Natural killer cell (primary cell): ENCODE measurements at places on chromosomes 13 and 19.

DNA sequence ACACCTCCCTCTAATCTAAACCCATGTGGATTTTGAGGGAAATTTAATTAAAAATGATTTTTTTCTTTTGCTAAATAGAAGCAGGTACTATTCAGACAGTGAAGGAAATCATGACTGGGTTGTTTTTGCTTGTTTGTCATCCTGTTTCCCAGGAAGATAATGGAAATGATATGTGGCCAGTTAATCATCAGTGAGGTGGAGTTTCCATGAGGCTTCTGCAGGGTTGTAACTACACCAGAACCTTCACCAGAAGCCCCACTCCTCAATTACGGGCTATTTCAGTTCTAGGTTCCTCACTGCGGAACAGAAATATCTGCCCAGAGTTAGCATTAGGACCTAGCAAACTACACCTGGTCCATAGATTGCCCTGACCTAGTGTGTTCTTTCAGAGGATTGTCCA is 394.0 kb downstream of the DLEU7 start:
- peaks cover 7% of the 10 kb centered on the region for H3K4me1 ChIP-seq
- no peaks in the 10 kb centered on the region for H3K36me3 ChIP-seq
- H3K4me3 ChIP-seq: no peak overlapping the region

GRCh38 chr19:30521937-30522336 is 149.8 kb downstream of the ZNF536 start:
- H3K4me1 ChIP-seq: no peaks in the 10 kb centered on the region
- no peak overlapping the region for H3K4me3 ChIP-seq
- H3K36me3 ChIP-seq: no peaks in the 10 kb centered on the region
- H3K27ac ChIP-seq: no peak overlapping the region
- no peak for DNase-seq

DNA sequence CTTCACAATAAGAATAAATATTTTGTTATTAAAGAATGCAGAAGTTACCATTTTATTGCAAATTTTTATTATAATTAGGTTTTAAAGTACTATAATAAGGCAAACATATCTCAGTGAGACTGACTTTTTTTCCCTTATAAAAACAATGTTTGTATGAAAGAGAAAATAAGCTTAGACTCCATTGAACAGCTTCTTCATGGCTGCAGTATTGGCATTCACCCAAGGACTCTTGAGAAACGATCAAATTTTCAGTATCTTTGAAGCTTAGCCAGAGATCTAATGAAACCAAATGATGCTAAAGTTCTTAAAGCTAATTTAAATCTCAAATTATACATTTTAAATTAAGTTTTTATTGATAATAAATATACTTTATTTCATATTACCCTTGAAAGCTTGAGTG is 128.3 kb downstream of the GGACT start:
- no peaks in the 10 kb centered on the region for H3K27me3 ChIP-seq
- H3K4me3 ChIP-seq: no peak overlapping the region
- H3K36me3 ChIP-seq: no peaks in the 10 kb centered on the region
- H3K27ac ChIP-seq: no peak overlapping the region

GRCh38 chr13:91817250-91817649 is 418.8 kb downstream of the GPC5 start:
- no peak overlapping the region for H3K4me3 ChIP-seq
- H3K4me1 ChIP-seq: no peaks in the 10 kb centered on the region
- no peaks in the 10 kb centered on the region for H3K27me3 ChIP-seq
- no peak for DNase-seq
- H3K36me3 ChIP-seq: no peaks in the 10 kb centered on the region
- no peak overlapping the region for H3K27ac ChIP-seq

GRCh38 chr13:111383591-111384440 is 63.4 kb downstream of the TEX29 start:
- H3K27me3 ChIP-seq: no peaks in the 10 kb centered on the region
- no peaks in the 10 kb centered on the region for H3K4me1 ChIP-seq
- H3K4me3 ChIP-seq: no peak overlapping the region
- DNase-seq: no peak
- no peaks in the 10 kb centered on the region for H3K36me3 ChIP-seq

- H3K27ac ChIP-seq: no peak overlapping the region
- no peaks in the 10 kb centered on the region for H3K27me3 ChIP-seq
- no peak for DNase-seq
- no peaks in the 10 kb centered on the region for H3K4me1 ChIP-seq
- no peak overlapping the region for H3K4me3 ChIP-seq
Observed at GRCh38 chr19:41248895-41249294, 15.3 kb upstream of the HNRNPUL1 start.

DNA sequence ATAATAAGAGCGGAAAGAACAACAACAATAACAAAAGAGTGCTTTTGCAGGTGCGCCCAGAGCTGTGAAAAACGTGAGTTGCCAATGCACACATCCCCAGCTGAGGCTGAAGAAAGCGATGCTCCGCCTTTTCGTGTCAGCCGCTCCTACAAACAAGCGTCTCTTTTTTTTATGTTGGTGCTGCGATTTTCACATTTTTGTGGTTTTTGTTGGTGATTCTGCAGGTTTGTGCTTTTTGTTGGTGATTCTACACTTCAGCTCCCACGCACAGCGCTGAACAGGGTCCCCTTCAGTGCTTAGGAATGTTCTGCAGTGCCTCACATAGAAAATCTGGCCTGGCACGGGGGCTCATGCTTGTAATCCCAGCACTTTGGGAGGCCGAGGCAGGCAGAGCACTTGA is 7.3 kb upstream of the SBK3 start:
- no peak for DNase-seq
- no peaks in the 10 kb centered on the region for H3K4me1 ChIP-seq
- H3K27ac ChIP-seq: no peak overlapping the region
- H3K36me3 ChIP-seq: no peaks in the 10 kb centered on the region
- peaks cover 2% of the 10 kb centered on the region for H3K27me3 ChIP-seq
